ENCODE measurements at places on chromosomes 2 and 18. TPM values are rescaled to one million over a fixed set of nuclear protein-coding genes. Genes with fewer than 3 reads are reported as not detected.

DNA sequence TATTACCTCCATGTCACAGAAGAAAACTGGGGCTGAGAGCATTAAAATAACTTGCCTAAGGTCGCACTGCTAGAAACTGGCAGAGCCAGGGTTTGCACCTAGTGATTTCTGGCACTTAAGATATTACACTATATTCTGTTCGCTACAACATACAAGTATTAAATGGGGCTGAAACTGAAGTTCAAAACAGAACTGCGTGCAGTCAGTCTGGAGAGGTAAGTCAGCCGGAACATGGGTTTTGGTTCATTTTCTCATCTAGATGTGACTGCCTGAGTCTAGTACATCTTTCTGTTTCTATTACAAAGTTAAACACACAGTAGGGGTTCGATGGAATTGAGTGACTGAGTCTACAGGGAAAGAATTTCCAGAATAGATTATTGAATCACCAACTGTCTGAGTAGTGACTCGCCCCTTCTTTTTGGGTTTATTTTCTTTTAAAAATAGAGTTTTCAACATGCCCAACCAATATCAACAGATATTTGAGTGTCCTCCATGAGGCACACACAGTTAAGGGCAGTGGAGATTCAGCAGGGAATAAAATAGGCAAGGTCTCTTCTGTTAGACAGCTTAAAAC is 150.8 kb downstream of the RNF152 start:
- no peak for DNase-seq

DNA sequence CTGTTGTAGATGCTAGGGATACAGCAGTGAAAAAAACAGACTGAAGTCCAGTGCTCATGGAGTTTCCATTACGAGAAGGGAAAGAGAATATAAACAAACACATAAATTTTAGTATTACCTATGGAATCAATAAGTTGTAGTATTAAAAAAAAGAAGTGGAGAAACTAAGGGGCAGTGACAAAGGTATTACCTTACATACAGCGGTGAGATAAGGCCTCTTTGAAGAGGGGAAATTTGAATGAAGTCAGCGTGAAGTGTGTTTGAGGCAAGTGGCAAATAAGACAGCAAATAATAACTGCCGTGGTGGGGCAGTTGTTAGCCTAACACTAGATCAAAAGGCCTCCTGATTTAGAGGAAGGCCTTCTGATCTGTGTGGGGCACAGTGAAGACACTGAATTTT is 57.9 kb downstream of the TLK1 start:
- DNase-seq: no peak

GRCh38 chr18:79856119-79857007 is 58.6 kb downstream of the KCNG2 start:
- DNase-seq: no peak

GATA6 gene
- total RNA-seq: 0.40 TPM

GRCh38 chr2:65282477-65283053 is 54.9 kb downstream of the ACTR2 start:
- DNase-seq: no peak
